ENCODE measurements at places on chromosomes 3 and 15.

GRCh38 chr3:47251689-47252088 is 30.9 kb downstream of the KIF9 start:
- DNase-seq = no peak

GRCh38 chr3:45965253-45965652 is 22.0 kb downstream of the CXCR6 start:
- no peak for DNase-seq

DNA sequence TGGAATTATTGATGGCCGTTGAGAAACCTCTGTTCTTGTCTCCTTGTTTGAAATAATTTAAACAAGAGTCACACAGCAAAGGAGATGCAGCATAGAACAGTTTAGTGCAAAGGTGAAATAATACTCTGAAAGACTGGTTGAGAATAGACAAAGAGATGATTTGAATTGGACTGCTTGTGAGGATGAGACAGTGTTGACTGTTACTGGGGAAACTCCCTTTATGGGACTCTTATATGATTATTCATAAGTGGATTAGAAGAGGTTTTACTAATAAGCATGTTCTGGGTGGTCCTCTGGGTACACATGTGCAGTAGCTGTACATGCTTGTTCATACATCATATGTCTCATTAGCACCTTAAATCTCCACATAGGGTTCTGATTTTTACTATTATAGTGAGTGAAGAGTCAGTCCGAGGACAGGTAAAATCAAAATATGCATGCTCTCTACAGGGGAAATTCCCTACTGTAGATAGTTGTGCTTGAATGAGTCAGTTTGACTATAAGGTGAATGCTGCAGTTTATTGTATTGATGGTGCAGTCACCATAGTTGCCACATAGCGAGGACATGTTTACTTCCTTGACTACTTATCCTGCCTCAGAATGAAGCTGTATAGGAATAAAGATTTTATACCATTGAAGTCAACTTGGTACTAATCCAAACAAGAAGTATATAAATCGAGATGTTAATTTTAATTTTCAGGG is 498.7 kb downstream of the CNTN6 start:
- DNase-seq = no peak

DNA sequence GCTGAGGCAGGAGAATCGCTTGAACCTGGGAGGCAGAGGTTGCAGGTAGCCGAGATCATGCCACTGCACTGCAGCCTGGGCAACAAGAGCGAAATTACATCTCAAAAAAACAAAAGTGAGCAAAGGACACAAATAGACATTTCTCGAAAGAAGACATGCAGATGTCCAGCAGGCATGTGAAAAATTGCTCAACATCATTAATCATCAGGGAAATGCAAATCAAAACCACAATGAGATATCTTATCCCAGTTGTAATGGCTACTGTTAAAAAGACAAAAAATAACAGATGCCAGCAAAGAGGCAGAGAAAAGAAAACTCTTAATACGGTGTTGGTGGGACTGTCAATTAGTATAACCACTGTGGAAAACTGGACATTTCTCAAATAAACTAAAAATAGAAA is 20.9 kb downstream of the ASB7 start:
- no peak for DNase-seq

- DNase-seq = no peak
Observed at GRCh38 chr3:78139166-78139565, 1099.3 kb downstream of the ROBO2 start.

DNA sequence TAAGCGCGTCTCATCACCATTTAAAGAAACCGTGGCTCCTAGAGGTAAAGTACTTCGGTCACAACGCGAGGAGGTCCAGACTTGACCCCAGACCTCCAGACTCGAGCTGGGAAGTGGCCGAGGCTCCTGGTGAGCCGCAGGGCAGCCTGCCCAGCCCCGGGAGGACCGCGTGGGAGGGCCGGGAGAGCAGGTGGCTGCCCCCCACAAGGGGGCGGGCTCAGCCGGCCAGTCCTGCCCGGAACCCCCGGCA is at the start of gene SLC27A2:
Gene SLC27A2, plus strand, starts transcription at position 228 of the 250 bp plus-strand sequence. CDS start 232 bp downstream, outside the sequence.
- DNase-seq = peak; percentile 86

DNA sequence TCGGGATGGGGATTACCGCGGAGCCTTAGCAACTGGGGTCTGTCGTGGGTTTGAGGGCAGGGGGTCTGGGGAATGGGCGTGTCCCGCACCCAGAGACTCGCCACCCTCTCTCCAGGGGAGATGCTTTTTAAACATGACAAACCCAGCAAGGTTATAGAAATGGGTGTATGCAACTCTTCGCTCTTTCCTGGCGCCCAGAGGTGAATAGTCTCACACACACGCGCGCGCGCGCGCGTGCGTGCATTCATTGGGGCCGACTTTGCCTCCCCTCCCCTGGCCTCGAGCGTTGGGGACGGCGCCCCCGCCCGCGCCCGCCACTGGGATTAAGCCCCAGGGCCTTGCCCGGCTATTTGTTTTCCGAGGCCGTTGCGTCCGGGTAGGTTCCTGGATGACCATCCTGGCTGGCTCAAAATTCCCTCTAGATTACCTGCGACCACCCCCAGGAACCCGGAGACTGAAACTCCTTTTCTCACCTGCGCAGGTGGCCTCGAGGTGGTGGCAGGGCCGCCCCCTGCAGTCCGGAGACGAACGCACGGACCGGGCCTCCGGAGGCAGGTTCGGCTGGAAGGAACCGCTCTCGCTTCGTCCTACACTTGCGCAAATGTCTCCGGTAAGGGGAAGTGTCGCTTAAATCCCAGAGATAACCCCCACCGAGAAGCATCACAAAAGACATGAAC is 777 bp downstream of the GPR160 start:
- DNase-seq = no peak

DNA sequence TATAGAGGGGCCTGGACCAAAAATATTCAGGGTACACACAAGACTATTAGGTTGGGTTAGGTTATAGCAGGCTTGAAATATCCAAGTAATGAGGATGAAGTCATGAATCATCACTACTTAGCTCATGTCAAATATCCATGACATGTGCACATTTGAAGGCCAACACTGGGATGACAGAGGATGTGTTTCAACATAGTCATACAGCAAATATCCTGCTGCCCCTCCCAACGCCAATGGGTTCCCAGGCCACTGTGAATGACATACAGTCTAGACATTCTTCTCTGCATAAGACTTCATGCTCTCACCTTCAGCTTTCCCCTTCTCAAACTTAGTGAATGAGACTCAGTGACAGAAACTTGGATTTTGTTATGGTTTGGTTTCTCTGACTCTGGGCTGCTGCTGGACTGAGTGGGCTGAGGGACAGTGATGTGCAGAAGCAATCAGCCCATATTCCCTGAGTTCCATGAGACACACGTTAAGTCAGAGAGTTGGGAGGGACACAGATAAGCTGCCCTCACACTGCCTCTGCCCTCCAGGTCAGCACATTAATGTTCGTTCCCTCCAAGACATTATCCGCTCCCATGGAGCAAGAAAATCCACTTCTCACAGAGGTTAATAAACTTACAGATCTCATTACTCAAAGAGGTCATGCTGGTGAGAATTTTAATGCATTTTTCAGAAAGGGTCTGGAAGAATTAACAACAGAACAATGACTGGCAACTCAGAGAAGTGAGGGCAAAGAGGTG is 15.4 kb downstream of the HOMER2 start:
- no peak for DNase-seq

- no peak for DNase-seq
Observed at GRCh38 chr15:48664436-48664835, 18.9 kb upstream of the FBN1 start.

- no peak for DNase-seq
Observed at GRCh38 chr3:65371053-65371452, 667.7 kb downstream of the MAGI1 start.

GRCh38 chr3:73192036-73192738 is 130.7 kb downstream of the EBLN2 start:
- DNase-seq = peak; percentile 61

- DNase-seq = no peak
Observed at GRCh38 chr15:67411486-67411885, 109.4 kb upstream of the C15orf61 start.

- DNase-seq = no peak
Observed at GRCh38 chr3:54988838-54989630, 61.2 kb upstream of the LRTM1 start.

- no peak for DNase-seq
Observed at GRCh38 chr3:103554451-103554850, 1119.6 kb downstream of the ZPLD1 start.

DNA sequence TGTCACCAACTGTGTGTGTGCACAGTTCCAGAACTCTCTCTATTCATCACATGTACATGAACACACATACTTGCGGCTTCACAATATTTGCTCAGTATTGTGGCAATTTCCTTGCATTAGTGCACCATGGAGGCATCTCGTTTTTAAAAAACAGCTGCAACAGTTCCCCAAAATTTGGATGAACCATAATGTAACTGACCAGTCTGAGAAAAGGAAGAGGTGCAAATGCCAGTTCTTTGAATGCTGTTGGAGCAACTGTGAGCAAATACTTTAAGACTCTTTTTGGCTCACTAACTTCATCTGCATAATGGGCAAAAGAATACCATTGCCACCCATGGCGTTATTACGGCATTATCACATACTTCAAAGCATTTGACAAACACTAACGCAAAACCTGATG is 38.3 kb upstream of the PSMD6 start:
- DNase-seq = no peak

GRCh38 chr15:101187820-101188636 is 63.8 kb downstream of the CHSY1 start:
- no peak for DNase-seq

DNA sequence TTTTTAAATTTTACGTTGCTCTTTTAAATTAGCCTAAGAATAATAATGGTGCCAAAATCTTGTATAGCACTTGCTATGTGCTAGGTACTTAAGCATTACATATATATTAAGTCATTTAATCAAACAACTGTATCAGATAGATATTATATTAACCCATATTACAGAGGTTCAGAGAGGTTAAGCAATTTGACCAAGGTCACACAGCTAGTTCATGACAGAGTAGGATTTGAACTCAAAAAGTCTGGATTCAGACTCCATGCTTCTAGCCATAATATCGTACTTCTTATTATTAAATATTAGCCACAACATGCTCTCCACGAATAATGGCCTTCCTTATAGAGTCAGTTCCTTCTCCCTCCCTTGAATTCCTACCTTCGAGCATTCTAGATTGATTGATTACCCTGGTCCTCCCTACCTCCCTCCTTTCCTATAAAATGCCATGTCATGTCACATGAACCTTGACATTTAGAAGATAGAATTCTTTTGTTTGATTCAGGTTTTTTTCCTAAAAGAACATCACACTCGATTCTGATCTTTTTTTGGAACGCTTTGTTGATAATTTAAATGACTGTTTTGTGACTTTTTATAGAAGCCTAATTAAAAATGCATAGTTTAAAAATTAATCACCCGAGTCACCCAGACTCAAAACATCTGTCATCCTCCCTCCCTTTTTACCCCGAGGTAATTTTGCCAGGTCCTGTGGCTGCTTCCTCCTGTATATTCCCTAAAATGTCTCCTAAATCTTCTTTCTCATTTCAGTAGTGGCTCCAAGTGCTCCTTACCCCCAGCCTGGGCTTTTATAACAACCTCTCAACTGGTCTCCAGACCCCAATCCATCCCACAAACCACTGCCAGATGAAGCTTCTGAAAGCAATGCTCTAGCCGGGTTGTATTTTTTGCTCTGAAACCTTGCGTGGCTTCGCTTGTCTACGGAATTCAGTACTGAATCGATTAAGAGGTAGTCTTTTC is 8.5 kb upstream of the PSMD6 start:
- DNase-seq = no peak

GRCh38 chr3:15273227-15273626 is 59.2 kb downstream of the SH3BP5 start:
- DNase-seq = no peak

GRCh38 chr15:39499042-39499441 is 81.8 kb upstream of the THBS1 start:
- no peak for DNase-seq

GRCh38 chr3:30353711-30354467 is 252.5 kb upstream of the TGFBR2 start:
- no peak for DNase-seq

DNA sequence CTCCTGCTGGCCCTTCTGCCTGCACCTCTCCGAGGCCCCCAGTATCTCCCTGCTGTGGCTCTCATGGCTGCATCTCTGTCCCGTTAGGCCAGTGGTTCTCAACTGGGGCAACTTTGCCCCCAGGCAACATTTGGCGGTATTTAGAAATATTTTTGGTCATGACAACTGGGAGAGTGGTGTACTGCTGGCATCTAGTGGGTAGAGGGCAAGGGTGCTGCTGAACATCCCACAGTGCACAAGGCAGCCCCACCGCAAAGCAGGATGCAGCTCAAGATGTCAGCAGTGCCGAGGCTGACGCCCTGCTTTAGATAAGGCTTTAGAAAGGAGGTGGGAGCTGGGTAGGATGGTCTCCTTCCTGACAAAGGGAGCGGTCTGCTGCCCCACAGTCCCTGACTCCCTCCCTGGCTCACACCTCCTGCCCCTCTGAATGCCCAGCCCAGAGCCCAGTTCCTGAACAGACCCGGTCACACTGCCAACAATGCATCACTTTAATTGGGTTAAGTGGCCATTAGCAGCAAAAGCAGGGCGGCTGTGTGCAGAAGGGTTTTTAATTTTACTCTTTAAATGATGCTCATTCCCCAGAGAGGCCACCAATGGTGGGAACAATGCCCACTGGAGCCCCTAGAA is 68.8 kb upstream of the TMEM115 start:
- DNase-seq = peak; percentile 88

GRCh38 chr3:32457971-32458471 is 44.6 kb downstream of the CMTM6 start:
- no peak for DNase-seq

- DNase-seq = no peak
Observed at GRCh38 chr3:53552730-53553129, 58.3 kb downstream of the CACNA1D start.

DNA sequence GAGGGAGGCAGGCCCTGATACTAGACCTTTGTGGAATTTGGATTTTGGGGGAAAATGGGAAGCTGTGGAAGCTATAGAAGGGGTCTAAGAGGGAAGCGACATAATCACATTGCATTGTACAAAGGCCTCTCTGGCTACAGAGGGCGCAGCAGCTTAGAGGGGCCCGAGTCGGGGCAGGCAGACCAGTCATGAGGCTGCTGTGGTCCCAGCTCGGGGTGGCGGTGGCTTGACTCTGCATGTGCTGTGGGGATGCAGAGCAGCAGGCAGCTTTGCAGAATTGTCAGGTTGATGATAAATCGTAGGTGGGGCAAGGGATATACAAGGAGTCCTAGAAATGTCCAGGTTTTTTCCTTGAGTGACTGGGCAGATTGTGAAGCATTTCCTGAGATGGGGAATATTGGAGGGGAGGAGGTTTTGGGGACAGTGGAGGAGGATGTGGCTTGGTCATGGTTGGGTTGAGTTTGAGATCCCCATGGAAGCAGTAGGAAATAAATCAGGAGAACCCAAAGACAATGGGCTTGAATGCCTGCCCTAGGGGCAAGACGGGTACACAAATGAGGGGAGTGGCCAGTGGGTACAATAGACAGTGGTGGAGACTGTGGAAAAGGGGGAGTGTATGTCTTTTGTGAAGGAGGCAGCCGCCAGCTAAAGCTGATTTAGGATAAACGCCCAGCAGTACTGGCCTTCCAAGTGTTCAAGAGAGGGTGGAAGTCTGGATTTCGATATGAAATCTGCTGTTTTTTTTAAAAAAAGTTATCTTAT is 94.1 kb downstream of the HMG20A start:
- DNase-seq = no peak

All from SK-N-SH (cell line).